ENCODE measurements at places on chromosomes 13 and 19. TPM values are rescaled to one million over a fixed set of nuclear protein-coding genes. Genes with fewer than 3 reads are reported as not detected.

NLRP4 gene
- not detected for total RNA-seq

IL4I1 gene
- 1.1 TPM for total RNA-seq

CEACAM3 gene
- total RNA-seq, result not detected

TYK2 gene
- 25.7 TPM for total RNA-seq

SIGLEC14 gene
- total RNA-seq, result not detected

APLP1 gene
- total RNA-seq, result 8.6 TPM

DACT3 gene
- total RNA-seq, result 5.1 TPM

ARHGAP33 gene
- 5.3 TPM for total RNA-seq

ZNF681 gene
- 0.36 TPM for total RNA-seq

ADGRE3 gene
- not detected for total RNA-seq

LYPD3 gene
- total RNA-seq, result 0.36 TPM

ZNF580 gene
- total RNA-seq, result 6.3 TPM

DNA sequence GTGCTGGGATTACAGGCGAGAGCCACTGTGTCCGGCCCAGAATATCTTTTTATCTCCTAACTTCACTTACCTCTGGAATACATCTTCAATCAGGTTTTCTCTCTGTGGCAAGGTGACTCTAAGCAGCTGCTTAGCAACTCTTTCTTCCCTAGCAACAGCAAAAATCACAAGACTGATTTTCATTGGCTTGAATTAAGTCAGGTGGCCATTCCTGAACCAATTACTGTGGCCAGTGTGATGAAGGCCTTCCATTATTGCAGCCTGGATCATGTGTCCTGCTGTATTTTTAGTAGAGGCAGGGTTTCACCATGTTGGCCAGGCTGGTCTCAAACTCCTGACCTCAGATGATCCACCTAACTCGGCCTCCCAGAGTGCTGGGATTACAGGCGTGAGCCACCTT lies 9.0 kb upstream of the LTBP4 start:
- DNase-seq, result peak; percentile 53

DNA sequence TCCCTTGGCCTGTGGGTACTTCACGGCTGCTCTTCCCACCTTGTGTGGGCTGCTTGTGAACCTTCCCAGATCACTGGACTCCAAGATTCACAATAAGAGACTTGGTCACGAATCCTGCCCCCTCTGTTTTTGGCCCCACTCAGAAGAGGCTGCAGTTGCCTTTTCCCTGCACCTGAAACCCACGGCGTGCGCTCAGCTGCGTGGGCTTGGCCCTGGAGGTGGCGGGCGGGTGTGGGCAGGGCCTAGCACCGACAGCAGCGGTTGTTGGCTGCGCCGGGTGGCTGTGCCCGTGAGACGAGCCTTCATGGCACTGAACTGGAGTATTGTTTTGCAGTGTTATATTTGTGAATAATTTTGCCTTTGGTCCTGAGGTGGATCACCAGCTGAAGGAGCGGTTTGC lies 33.8 kb downstream of the PLEKHJ1 start:
- DNase-seq, result no peak

GRCh38 chr19:33163481-33163880 lies 30.6 kb upstream of the LRP3 start:
- no peak for DNase-seq

GRCh38 chr19:5017235-5017634 lies 48.3 kb downstream of the KDM4B start:
- DNase-seq, result no peak

DNA sequence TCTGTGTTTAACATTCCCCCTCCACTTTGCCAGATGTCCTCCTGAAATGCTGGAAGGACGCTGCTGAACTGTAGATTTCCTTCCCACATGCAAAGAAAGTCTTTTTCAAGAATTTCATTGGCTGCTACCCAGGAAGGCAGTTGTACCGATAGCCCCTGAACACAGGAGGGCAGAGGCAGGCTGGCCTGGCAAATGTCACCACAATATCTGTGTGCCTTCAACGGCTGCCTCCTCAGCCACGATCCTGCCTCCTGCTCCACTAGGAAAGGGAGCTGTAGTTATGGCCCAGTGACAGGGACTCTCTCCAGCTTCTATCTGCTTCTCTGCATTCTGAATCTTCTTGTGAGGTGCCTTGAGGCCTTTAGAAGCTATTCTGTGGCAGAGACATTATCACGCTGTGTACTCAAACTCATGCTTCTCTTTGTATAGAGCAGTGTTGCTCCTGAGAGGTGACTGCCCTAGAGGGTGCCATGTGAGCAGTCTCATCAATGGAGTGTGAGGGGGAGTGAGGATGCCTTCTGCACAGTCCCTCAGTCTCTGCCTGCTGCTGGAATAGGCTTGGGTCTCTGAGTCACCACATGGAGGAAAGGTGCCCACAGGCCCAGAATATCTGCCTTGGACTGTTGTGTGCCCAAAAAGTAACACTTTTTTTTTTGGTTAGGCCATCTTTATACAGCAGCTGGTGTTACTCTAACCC lies 279.8 kb downstream of the DNAJC15 start:
- peak; percentile 81 for DNase-seq

GRCh38 chr13:55245005-55245644 lies 1895.6 kb upstream of the PRR20A start:
- no peak for DNase-seq

DNA sequence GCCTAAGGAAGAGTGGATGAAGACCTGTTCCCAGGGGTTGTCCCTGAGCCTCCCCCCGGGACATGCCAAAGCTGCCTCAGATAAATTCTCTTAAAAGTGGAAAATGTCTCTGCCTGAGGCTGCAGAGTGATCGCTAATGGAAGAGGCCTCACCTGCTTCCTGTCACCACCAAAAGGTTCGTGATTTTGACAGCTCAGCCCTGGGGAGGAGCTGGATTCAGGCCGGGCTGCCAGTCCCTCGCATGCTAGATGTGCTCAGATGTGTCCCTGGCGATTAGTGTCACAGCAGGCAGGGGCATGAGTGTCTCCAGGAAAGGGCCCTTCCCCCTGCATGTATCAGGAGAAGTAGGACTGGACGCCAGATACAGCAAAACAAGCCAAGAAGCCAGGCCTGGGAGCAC lies 626.5 kb downstream of the UQCRFS1 start:
- DNase-seq, result no peak

DNA sequence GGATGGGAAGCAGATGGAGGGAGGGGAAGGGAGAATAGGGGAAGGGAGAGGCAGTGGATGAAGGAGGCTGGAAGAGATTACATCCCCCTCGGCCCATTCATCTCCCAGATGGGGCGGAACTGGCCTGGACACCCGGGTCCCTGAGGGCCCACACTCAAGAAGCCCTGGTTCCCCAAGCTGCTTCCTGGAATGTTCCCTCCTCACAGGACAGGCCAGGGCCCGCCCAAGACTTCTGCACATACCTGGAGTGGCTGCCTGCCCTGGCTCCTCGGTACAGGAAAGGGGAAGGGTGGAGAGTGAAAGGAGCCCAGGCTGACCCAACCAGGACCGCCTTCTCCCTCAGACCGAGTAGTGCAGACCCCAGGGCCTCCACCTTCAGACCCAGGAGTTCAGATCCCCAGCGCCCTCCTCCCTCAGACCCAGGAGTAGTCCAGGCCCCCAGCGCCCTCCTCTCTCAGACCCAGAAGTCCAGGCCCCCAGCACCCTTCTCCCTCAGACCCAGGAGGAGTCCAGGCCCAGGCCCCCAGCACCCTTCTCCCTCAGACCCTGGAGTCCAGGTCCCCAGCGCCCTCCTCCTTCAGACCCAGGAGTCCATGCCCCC lies 489 bp downstream of the NTF4 start:
- DNase-seq, result no peak

DNA sequence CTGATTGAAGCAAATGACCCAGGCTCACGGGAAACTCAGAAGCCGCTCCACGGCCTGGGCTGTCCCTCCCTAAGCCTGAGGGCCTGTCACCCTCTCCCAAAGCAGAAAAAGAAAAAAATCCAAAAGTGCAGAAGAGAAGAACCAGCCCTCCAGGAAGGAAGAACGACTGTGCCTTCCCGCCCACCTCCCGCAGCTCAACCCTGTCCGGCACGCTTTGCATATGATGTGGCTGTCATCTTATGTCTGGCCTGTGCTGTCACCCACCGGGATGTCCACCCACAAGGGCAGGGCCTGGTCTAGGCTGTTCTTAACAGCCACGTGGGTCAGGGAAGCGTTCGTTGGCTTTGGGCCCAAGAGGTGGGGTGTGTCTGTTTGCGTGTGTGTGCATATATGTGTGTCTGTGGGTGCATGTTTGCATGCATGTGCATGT lies 13.7 kb downstream of the ZBTB7A start:
- DNase-seq, result no peak

GRCh38 chr13:27964741-27965323 lies 4.3 kb downstream of the CDX2 start:
- DNase-seq, result no peak

DNA sequence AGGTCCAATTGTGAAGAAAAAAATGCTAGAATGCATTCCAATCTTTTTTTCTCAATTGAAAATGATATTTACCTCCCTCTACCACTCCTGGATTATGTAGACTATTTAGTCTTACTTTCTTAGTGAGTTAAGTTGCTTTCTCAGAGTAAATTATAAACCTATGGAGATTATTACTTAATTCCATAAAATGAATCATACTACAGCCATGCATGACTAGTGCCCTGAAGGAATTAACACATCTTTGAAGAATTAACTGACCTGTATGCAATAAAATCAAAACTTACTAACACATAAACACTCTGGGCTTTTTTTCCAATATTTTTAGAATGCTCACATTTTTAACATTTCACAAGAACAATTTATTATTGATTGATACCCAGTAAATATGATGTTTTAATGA lies 379.4 kb upstream of the DACH1 start:
- DNase-seq, result no peak

GRCh38 chr13:113062691-113063090 lies 42.9 kb upstream of the F7 start:
- DNase-seq, result no peak

- no peak for DNase-seq
Observed at GRCh38 chr19:40458597-40458974, 7.0 kb downstream of the BLVRB start.

DNA sequence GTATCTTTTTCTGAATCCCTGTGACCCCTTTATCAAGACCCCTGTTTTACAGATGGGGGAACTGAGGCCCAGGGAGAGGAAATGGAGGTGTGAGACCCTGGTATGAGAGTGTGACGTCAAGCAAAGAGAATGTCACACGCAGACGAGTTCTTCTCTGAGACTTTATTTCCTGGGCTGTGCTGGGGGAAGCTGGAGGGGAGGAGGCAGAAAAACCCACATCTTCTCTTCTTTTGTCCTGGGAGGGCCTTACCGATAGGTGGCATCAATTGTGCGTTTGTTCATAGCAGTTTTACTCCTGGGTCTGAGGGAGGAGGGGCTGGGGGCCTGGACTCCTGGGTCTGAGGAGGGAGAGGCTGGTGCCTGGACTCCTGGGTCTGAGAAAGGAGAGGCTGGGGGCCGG lies 4.9 kb upstream of the KLK15 start:
- DNase-seq, result no peak

GRCh38 chr19:44847144-44848035 lies 1.3 kb downstream of the NECTIN2 start:
- peak; percentile 40 for DNase-seq

DNA sequence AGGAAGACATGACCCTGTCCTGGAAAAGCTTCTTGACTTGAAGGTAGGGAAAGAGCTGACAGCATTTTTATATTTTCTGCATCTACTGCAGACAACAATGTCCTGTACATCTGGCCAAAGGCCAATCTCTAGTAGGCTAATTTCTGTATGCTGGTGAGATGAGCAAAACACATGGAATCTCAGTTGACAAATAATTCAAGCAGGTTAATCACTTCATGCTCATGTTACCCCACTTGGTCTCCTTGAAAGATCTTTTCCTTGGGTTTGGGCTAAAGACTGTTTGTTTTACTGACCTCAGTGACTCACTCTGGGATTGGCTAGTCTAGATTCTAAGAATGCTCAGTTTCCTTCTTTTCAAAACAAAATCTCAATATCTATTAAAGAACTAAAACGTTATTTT lies 298.8 kb downstream of the LMO7 start:
- peak; percentile 11 for DNase-seq

DNA sequence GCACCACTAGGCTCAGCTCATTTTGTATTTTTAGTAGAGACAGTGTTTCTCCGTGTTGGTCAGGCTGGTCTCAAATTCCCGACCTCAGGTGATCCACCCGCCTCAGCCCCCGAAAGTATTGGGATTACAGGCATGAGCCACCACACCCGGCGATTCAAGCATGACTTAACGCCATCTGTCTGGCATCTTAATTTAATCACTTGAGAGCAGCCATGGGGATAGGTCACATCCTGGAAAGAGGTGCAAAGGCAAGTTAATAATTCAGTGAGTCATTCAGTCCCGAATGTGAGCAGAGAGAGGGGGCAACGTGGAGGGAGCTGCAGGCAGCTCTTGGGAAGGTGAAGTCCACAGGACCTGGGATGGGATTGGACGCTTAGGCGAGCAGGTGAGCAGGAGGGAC lies 31.7 kb upstream of the USP29 start:
- DNase-seq, result no peak

DNA sequence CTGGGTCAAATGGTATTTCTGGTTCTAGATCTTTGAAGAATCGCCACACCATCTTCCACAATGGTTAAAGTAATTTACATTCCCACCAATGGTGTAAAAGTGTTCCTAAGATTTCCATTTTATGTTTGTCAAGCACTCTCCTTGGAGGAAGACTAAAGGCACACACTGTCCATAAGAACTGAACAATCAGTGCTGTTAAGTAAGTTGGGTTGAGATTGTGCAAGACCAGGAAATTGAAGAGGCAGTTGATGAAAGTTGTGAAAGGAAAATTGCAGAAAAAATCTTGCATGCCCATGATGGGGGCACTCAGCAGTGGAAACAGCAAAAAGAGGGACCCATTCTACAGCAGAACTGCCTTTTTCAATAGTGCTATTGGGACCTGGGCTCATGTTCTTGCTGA lies 323.6 kb downstream of the DLEU7 start:
- no peak for DNase-seq

DNA sequence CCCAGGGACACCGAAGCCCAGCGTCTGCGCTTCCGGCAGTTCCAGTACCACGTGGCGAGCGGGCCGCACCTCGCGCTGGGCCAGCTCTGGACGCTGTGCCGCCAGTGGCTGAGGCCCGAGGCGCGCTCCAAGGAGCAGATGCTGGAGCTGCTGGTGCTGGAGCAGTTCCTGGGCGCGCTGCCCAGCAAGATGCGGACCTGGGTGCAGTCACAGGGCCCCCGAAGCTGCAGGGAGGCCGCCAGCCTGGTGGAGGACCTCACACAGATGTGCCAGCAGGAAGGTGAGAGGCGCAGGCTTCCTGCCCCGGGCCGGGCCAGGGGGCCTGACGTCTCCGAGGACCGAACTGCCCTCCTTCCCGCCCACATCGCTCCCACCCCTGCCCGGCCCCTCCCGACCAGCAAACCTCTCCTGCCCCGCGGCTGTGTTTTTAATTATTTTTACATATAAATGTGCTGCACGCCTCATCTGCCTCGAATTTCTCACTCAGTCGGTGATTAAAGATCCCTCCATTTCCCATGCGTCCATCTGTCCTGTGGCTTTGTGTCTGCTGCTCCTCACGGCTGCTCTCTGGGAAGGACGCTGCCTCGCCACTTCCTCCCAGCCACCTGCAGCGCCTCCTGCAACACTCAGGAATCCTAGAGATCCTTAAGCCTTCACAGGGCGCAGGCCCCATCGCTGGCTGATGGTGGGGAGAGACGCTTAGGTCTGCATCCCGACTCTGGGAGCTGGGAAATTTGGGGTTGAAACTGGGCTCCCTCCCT lies 4.3 kb downstream of the ZSCAN1 start:
- DNase-seq, result no peak

- peak; percentile 71 for DNase-seq
Observed at GRCh38 chr13:110538632-110539031, 22.9 kb downstream of the RAB20 start.
